ENCODE measurements at places on chromosomes 12 and 14.

- peaks cover 23% of the 10 kb centered on the region for H3K27me3 ChIP-seq
- DNase-seq = no peak
- no peak overlapping the region for H3K27ac ChIP-seq
- peaks cover 22% of the 10 kb centered on the region for H3K4me1 ChIP-seq
- H3K4me3 ChIP-seq = no peak overlapping the region
These were observed 493 bp downstream of the HOXC5 start for GRCh38 chr12:54033106-54033979.

GRCh38 chr14:67371247-67372148 is 11.4 kb downstream of the EIF2S1 start:
- no peak overlapping the region for H3K4me3 ChIP-seq
- H3K27ac ChIP-seq = no peak overlapping the region
- peaks cover 83% of the 10 kb centered on the region for H3K36me3 ChIP-seq
- no peaks in the 10 kb centered on the region for H3K27me3 ChIP-seq

DNA sequence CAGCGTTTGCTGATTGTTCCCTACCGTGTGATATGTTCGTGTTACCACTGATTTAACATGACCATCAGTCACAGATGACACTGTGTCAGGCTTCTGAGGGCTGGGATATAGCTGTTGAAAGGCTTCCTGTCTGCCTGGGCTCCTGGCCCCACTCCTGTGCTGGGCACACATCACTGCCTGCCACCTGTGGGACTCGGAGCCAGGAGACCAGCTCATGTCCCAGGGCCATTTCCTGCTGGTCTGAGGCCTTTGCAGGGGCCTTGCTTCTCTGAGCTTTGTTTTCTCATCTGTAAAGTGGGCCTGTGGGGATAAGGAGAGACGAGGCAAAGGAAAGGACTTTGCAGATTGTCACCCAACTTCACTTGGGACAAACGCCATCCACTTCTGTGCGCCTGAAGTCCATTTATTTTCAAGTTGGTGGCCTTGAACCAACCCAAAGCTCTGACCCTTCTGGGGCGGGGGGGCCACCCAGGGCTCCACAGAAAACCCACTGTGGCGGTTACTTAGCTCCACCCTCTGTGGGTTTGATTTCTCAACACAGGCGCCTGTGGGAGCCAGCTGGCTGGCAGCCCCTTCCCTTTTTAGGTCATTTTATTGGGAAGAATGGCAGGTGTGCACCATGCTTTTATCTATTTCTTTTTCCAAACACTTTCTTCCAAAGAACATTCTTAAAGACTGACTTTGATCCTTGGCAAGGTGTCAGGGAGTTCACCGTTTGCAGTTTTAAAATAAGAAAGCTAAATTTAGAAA is 54.1 kb downstream of the BEGAIN start:
- no peaks in the 10 kb centered on the region for H3K4me1 ChIP-seq
- H3K27me3 ChIP-seq = no peaks in the 10 kb centered on the region
- H3K36me3 ChIP-seq = peaks cover 3% of the 10 kb centered on the region
- H3K27ac ChIP-seq = no peak overlapping the region
- no peak overlapping the region for H3K4me3 ChIP-seq

DNA sequence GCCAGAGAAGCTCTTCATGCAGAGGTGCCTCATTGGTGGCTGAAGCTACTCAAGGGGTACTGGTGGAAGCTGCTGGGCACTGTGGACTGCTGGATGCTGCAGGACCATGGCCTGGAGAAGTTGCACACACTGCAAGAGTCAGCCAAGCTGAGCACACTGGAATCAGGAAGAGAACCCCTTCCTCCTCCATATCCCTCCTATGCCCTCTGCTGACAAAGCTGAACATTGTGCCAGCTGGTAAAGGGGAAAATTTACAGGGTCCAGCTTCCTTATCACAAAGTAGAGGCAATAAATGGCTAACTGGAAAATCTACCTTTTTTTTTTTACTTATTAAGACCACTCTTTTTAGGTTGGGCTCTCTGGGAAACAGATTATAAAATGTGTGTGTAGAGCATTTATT is 6.5 kb downstream of the CCDC175 start:
- no peak for DNase-seq
- H3K36me3 ChIP-seq = no peaks in the 10 kb centered on the region
- H3K27me3 ChIP-seq = peaks cover 19% of the 10 kb centered on the region
- H3K27ac ChIP-seq = no peak overlapping the region
- no peaks in the 10 kb centered on the region for H3K4me1 ChIP-seq

GRCh38 chr14:102727336-102728095 is 49.7 kb upstream of the TRAF3 start:
- no peak overlapping the region for H3K4me3 ChIP-seq
- no peak overlapping the region for H3K27ac ChIP-seq
- DNase-seq = no peak
- H3K4me1 ChIP-seq = no peaks in the 10 kb centered on the region
- H3K36me3 ChIP-seq = peaks cover 50% of the 10 kb centered on the region

GRCh38 chr12:87511371-87511770 is 517.8 kb downstream of the C12orf50 start:
- no peaks in the 10 kb centered on the region for H3K36me3 ChIP-seq
- H3K27me3 ChIP-seq = no peaks in the 10 kb centered on the region
- no peak overlapping the region for H3K4me3 ChIP-seq
- DNase-seq = no peak

DNA sequence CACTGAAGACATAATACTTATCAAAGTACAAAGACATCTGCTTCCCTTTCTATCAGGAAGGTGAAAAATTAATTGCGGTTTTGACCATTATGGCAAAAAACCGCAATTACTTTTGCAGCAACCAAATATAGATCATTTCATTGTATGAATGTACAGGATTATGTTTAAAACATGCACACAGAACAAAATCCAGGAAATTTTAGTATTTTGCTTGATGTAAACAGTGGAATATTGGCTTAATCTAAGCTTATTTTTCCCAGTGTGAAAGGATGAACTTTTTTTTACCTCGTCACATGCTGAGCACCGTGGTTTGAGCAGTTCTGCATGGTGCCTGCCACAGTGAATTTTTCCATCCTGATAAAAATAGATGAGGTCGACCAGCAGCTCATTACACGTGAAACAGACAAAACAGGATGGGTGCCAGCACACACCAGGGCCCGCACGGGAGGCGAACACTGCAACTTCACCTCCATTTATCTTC is 121.2 kb downstream of the PRICKLE1 start:
- H3K36me3 ChIP-seq = no peaks in the 10 kb centered on the region
- H3K27me3 ChIP-seq = peaks cover 20% of the 10 kb centered on the region
- no peak overlapping the region for H3K27ac ChIP-seq
- DNase-seq = peak; percentile 32

GRCh38 chr12:2561367-2561766 is 233.4 kb upstream of the FKBP4 start:
- no peak overlapping the region for H3K4me3 ChIP-seq
- H3K36me3 ChIP-seq = no peaks in the 10 kb centered on the region
- no peak overlapping the region for H3K27ac ChIP-seq
- no peaks in the 10 kb centered on the region for H3K4me1 ChIP-seq
- no peak for DNase-seq

- H3K27me3 ChIP-seq = peaks cover 26% of the 10 kb centered on the region
- DNase-seq = peak; percentile 26
- H3K27ac ChIP-seq = no peak within 1 kb of the TSS
- H3K4me3 ChIP-seq = no peak within 1 kb of the TSS
- no peaks in the 10 kb centered on the region for H3K36me3 ChIP-seq
These were observed at the start of gene PKP2 for GRCh38 chr12:32896432-32897280. Gene PKP2 (minus strand): TSS chr12:32896777. CDS start chr12:32896731, 46 bp downstream.

- H3K36me3 ChIP-seq = no peaks in the 10 kb centered on the region
- H3K27me3 ChIP-seq = no peaks in the 10 kb centered on the region
- no peaks in the 10 kb centered on the region for H3K4me1 ChIP-seq
- H3K27ac ChIP-seq = no peak overlapping the region
These were observed 232.8 kb downstream of the MSRB3 start for GRCh38 chr12:65511134-65511834.

DNA sequence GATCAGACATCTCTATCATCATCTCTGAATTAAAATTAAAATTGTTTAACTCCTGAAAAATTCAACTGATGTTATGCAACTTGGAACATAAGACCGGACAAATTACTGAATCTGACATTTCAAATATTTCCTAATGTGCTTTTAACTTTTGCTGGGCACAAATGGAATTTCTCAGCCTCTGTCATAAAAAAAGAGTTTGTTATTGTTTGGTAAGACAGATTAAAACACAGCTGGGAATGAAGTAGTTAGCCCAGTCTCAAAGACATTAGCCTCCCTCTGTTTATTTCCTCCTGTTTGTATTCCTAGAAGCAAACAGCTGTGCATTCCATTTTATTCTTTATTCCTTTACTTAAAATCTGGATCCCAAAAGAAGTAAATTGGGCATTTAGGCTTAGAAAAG is 29.4 kb downstream of the PLEKHA5 start:
- no peaks in the 10 kb centered on the region for H3K4me1 ChIP-seq
- no peak for DNase-seq
- no peak overlapping the region for H3K4me3 ChIP-seq
- no peak overlapping the region for H3K27ac ChIP-seq
- H3K27me3 ChIP-seq = no peaks in the 10 kb centered on the region
- no peaks in the 10 kb centered on the region for H3K36me3 ChIP-seq

DNA sequence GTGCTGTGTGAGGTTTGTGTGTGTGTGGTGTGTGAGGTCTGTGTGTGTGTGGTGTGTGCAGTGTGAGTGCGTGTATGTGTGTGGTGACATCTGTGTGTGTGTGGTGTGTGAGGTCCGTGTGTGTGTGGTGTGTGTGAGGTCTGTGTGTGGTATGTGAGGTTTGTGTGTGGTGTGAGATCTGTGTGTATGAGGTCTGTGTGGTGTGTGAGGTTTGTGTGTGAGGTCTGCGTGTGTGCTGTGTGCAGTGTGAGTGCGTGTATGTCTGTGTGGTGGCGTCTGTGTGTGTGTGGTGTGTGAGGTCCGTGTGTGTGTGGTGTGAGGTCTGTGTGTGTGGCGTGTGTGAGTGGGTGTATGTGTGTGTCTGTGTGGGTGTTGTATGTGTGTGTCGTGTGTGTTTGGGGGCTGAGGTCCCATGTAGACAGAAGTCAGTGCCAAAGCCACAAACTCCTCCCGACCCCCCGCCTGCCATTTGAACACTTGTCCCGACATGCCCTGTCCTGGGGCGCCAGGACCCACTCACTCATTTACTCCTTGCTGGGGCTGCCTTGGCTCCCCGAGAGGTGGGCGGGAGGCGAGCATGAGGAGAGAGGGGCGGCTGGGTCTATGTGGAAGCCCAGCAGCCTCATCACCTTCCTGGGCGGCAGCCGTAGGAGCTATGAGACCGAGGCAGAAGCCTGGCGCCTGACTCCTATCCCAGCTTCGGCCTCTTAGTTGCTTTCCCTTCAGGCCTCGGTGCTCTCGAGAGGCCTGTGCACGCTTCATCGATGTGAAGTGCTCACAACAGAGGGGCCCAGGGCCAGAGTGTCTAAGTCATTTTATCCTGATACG is 20.5 kb downstream of the RILPL1 start:
- no peaks in the 10 kb centered on the region for H3K36me3 ChIP-seq
- no peak for DNase-seq
- no peak overlapping the region for H3K27ac ChIP-seq
- H3K4me1 ChIP-seq = no peaks in the 10 kb centered on the region

DNA sequence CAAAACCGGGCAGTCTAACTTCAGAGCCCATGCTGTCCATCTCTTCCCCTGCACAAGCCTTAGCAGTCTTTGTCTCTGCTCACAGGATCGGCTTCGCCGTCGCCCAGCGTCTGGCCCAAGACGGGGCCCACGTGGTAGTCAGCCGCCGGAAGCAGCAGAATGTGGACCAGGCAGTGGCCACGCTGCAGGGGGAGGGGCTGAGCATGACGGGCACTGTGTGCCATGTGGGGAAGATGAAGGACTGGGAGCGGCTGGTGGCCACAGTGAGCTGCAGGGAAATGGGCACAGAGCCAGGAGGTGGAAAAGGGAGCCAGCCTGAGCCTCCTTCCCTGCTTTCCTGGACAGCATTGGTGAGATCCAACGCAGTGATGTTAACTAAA is 14.2 kb upstream of the CARMIL3 start:
- no peak overlapping the region for H3K4me3 ChIP-seq
- DNase-seq = no peak
- H3K27ac ChIP-seq = no peak overlapping the region
- H3K27me3 ChIP-seq = no peaks in the 10 kb centered on the region
- peaks cover 3% of the 10 kb centered on the region for H3K4me1 ChIP-seq
- no peaks in the 10 kb centered on the region for H3K36me3 ChIP-seq

- DNase-seq = no peak
- H3K27ac ChIP-seq = no peak overlapping the region
- peaks cover under 1% of the 10 kb centered on the region for H3K4me1 ChIP-seq
These were observed 56.7 kb upstream of the KCNMB4 start for GRCh38 chr12:70309348-70309747.

GRCh38 chr12:115349711-115350110 is 665.7 kb upstream of the TBX3 start:
- H3K4me1 ChIP-seq = no peaks in the 10 kb centered on the region
- DNase-seq = no peak
- no peak overlapping the region for H3K4me3 ChIP-seq

DNA sequence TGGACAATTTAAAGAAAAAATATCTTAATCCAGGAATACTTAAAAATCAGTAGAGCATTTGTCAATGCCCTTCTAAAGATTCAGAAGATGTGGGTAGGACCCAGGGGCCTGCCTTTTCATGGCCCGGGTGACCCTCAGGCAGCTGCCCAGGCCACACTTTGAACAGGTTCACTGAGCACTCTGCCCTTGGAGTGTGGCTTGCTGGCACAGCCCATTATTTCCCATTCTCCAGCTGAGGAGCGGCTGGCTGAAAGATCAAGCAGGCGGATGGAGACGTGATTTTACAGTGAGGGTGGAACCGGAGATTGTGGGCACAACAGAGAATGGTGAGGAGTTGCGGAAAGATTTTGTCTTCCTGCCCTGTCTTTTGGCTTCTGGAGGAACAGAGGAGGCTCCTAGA is 7.1 kb upstream of the PRPH start:
- peaks cover 4% of the 10 kb centered on the region for H3K27me3 ChIP-seq
- no peak overlapping the region for H3K27ac ChIP-seq
- no peaks in the 10 kb centered on the region for H3K4me1 ChIP-seq
- DNase-seq = no peak
- no peak overlapping the region for H3K4me3 ChIP-seq

- no peaks in the 10 kb centered on the region for H3K27me3 ChIP-seq
- H3K4me1 ChIP-seq = no peaks in the 10 kb centered on the region
- H3K4me3 ChIP-seq = no peak overlapping the region
- H3K27ac ChIP-seq = no peak overlapping the region
- no peak for DNase-seq
These were observed 143.5 kb downstream of the KCNA5 start for GRCh38 chr12:5187136-5187535.

DNA sequence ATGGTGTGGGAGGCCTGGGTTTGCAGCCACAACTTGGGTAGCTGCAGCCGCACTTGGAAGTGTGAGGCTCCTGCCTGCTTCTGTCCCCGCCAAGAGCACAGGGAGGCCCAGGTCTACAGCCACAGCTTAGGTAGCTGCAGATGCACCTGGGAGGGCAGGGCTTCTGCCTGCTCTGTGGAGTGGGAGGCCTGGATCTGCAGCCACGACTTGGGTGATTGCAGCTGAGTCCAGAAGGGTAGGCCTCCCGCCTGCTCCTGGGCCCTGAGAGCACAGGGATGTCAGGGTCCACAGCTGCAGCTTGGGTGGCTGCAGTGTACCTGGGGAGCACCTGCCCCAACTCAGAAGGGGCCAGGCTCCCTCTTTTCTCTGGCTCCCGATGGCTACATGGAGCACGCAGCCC is 287.3 kb downstream of the AEBP2 start:
- H3K4me1 ChIP-seq = no peaks in the 10 kb centered on the region
- H3K4me3 ChIP-seq = no peak overlapping the region
- no peaks in the 10 kb centered on the region for H3K36me3 ChIP-seq
- H3K27ac ChIP-seq = no peak overlapping the region

Data from CD4-positive, CD25-positive, alpha-beta regulatory T cell (primary cell).